Subcutaneous preadipocyte (primary cell): ENCODE measurements at places on chromosomes 13 and 19. TPM values are rescaled to one million over a fixed set of nuclear protein-coding genes. Genes with fewer than 3 reads are reported as not detected.

RFXAP gene
- 1.1 and 1.8 TPM in 2 replicates for total RNA-seq

DENND1C gene
- under 0.01 TPM in 1 of 2 replicates, not detected in the other for total RNA-seq

SEMA6B gene
- total RNA-seq, result 0.37 TPM in 1 of 2 replicates, not detected in the other

C5AR1 gene
- total RNA-seq, result 0.37 TPM in 1 of 2 replicates, not detected in the other

TNFSF13B gene
- 1.2 and 3.3 TPM in 2 replicates for total RNA-seq

DHX34 gene
- total RNA-seq, result 12.9 and 22.7 TPM in 2 replicates

RNF113B gene
- not detected in 2 replicates for total RNA-seq

GAPDHS gene
- total RNA-seq, result under 0.01 TPM in 1 of 2 replicates, not detected in the other

LYPD3 gene
- total RNA-seq, result not detected in 2 replicates

PSMD8 gene
- 364 and 400 TPM in 2 replicates for total RNA-seq

NDUFA11 gene
- 216 and 438 TPM in 2 replicates for total RNA-seq

KLK2 gene
- 0.37 TPM in 1 of 2 replicates, not detected in the other for total RNA-seq

CFD gene
- 8.0 and 144 TPM in 2 replicates for total RNA-seq

RGS9BP gene
- 0.37 and 0.39 TPM in 2 replicates for total RNA-seq

CACNA1A gene
- 6.6 and 9.2 TPM in 2 replicates for total RNA-seq

CXCL17 gene
- not detected in 2 replicates for total RNA-seq

POLRMT gene
- 27.6 and 34.6 TPM in 2 replicates for total RNA-seq

TGDS gene
- 10.3 and 11.7 TPM in 2 replicates for total RNA-seq

ZNF99 gene
- total RNA-seq, result under 0.01 TPM in 1 of 2 replicates, not detected in the other

KLK7 gene
- not detected in 2 replicates for total RNA-seq

BRME1 gene
- 0.78 and 1.1 TPM in 2 replicates for total RNA-seq

TCF3 gene
- total RNA-seq, result 65.4 and 78.4 TPM in 2 replicates

NXNL1 gene
- not detected in 2 replicates for total RNA-seq

KLK6 gene
- total RNA-seq, result not detected in 2 replicates

ACP7 gene
- under 0.01 and 0.98 TPM in 2 replicates for total RNA-seq

C19orf81 gene
- total RNA-seq, result not detected in 2 replicates

CABP5 gene
- total RNA-seq, result not detected in 2 replicates

MBD3L2 gene
- not detected in 2 replicates for total RNA-seq

ZNF493 gene
- total RNA-seq, result 13.6 and 16.0 TPM in 2 replicates

URAD gene
- not detected in 2 replicates for total RNA-seq

APOC1 gene
- total RNA-seq, result 2.3 and 7.3 TPM in 2 replicates

MEX3D gene
- total RNA-seq, result 23.5 and 43.4 TPM in 2 replicates

SH3GL1 gene
- total RNA-seq, result 111 and 126 TPM in 2 replicates

SMIM44 gene
- total RNA-seq, result not detected in 2 replicates

PRX gene
- total RNA-seq, result 0.98 and 1.5 TPM in 2 replicates

ANGPTL8 gene
- total RNA-seq, result not detected in 2 replicates

IFNL1 gene
- not detected in 2 replicates for total RNA-seq

SOX1 gene
- not detected in 2 replicates for total RNA-seq

KLK11 gene
- total RNA-seq, result not detected in 2 replicates

ARL11 gene
- not detected in 2 replicates for total RNA-seq

ZNF260 gene
- total RNA-seq, result 9.6 and 13.9 TPM in 2 replicates

ZNF101 gene
- 7.0 and 9.2 TPM in 2 replicates for total RNA-seq

ZNF77 gene
- 3.3 and 4.1 TPM in 2 replicates for total RNA-seq

DLL3 gene
- 0.37 and 0.39 TPM in 2 replicates for total RNA-seq

MEDAG gene
- total RNA-seq, result 22.1 and 55.1 TPM in 2 replicates

SIGLEC7 gene
- not detected in 2 replicates for total RNA-seq

PDE4A gene
- total RNA-seq, result 5.1 and 6.1 TPM in 2 replicates
